CD4-positive, alpha-beta memory T cell (primary cell): ENCODE measurements at places on chromosomes 7 and 10. TPM values are rescaled to one million over a fixed set of nuclear protein-coding genes. Genes with fewer than 3 reads are reported as not detected.

DNA sequence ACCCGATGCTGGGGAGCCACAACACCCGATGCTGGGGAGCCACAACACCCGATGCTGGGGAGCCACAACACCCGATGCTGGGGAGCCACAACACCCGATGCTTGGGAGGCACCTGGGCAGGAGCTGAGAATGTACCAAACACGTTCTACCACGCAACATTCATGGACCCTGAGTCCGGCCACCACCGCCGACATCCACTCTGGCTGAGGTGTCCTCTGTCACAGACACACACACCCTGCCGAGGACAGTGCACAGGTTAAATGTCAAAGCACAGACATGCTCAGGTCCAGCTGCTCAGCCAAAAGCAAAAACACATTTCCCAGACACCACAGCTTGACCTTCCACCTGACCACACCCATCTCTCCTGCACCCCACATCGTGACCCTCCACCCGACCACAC is 148.4 kb downstream of the DIP2C start:
- H3K27ac ChIP-seq = no peak overlapping the region
- H3K36me3 ChIP-seq = no peaks in the 10 kb centered on the region
- no peak for DNase-seq

- no peaks in the 10 kb centered on the region for H3K4me1 ChIP-seq
- H3K27ac ChIP-seq = no peak overlapping the region
- no peak overlapping the region for H3K4me3 ChIP-seq
- no peak for DNase-seq
- no peaks in the 10 kb centered on the region for H3K27me3 ChIP-seq
Measured at GRCh38 chr10:114749014-114749413, 72.6 kb upstream of the FHIP2A start.

- H3K4me3 ChIP-seq = no peak overlapping the region
- H3K36me3 ChIP-seq = peaks cover 18% of the 10 kb centered on the region
- peak; percentile 7 for DNase-seq
- no peak overlapping the region for H3K27ac ChIP-seq
- H3K27me3 ChIP-seq = no peaks in the 10 kb centered on the region
- H3K4me1 ChIP-seq = peaks cover 58% of the 10 kb centered on the region
Measured at GRCh38 chr10:21737106-21737505, 203.1 kb downstream of the MLLT10 start.

DNA sequence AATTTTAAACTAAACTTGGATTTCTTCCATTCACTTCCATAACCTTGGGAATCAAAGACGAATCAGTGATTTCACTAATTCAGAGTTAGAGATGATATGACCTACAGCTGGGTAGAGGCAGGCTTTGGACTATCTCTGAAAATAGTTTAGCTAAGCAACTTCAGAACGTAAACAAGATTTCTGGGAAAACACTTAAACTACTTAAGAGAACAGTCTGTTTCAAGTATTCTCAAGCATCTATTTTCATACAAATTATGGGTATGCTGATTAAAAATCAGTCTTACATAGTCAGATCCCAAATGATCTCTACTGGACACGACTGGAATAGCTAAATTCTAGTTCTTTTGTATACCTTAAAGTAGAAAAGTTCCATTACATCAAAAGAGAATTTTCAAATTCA is 179.9 kb downstream of the PLCE1 start:
- no peaks in the 10 kb centered on the region for H3K36me3 ChIP-seq
- H3K27ac ChIP-seq = no peak overlapping the region
- no peak for DNase-seq
- H3K4me1 ChIP-seq = no peaks in the 10 kb centered on the region
- H3K27me3 ChIP-seq = no peaks in the 10 kb centered on the region

- H3K27me3 ChIP-seq = no peaks in the 10 kb centered on the region
- DNase-seq = no peak
- H3K27ac ChIP-seq = no peak overlapping the region
- no peaks in the 10 kb centered on the region for H3K36me3 ChIP-seq
Measured at GRCh38 chr10:33804584-33804983, 470.1 kb upstream of the NRP1 start.

STEAP4 gene
- total RNA-seq = not detected
